Activated naive CD4-positive, alpha-beta T cell treated with anti-CD3 and anti-CD28 coated beads, Interleukin-2, amount 50 U/mL, for 16 hours (primary cell): ENCODE measurements at places on chromosomes 16 and 17.

GRCh38 chr17:81020767-81021497, 14.0 kb upstream of the BAIAP2 start:
- DNase-seq = no peak

DNA sequence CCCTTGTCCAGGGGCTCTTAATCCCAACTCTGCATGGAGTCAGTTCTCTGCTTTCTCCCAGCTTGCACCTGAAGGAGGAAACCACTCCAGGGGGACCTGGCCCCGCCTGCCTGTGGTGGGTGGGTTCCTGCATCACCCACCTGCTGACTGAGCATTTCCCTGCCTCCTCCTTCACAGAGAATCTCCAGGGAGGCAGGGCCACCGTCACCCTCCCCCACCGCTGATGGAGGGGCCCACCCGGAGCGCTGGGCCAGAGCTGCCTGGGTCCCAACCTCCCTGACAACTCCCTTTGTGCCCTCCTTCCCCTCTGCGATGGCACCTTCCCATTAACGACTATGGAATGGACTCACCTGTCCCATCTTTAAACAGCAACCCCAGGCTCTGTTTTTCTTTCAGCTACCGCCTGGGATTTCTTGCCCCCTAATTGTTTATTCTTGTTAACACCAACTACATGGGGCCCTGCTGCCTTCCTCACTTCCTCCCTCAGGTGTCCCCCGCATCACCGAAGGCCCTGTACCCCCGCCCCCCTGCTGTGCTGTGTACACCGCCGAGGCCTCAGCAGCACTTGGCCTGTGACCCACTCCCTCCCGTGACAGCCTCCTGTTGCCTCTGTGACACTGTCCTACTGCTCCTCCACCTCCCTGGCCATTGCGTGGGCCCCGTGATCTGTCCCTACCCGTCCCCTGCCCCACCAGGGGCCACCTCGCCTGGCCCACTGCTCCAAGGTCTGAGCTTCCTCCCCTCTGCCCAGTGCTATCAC, 842 bp upstream of the TEDC2 start:
- no peak for DNase-seq

DNA sequence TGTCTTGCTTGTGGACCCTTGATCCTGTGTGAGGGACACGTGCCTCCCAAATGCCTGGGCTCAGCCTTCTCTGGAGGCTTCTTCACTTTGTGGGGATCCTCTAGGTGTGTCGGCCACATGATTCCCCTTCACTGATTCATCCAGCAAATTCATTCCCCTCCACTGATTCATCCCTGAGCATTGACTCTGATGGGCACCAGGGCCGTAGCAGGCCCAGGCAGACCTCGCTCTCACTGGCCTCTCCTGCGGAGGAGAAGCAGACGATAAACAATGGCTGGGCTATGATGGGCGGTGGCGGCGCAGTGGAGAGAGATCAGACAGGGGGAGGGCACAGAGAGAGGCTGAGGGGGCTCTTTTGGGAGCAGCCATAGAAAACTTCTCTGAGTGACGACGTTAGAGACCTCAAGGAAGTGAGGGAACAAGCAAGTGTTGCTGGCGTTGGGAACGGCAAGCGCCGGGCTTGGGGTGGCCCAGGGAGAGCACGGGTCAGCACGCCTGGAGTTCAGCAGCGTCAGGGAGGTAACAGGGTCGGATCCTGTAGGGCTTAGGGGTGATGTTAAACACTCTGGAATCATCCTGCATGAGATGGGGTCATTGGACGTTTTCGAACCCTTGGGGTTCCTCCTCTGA, 17.5 kb upstream of the RPTOR start:
- DNase-seq = no peak

DNA sequence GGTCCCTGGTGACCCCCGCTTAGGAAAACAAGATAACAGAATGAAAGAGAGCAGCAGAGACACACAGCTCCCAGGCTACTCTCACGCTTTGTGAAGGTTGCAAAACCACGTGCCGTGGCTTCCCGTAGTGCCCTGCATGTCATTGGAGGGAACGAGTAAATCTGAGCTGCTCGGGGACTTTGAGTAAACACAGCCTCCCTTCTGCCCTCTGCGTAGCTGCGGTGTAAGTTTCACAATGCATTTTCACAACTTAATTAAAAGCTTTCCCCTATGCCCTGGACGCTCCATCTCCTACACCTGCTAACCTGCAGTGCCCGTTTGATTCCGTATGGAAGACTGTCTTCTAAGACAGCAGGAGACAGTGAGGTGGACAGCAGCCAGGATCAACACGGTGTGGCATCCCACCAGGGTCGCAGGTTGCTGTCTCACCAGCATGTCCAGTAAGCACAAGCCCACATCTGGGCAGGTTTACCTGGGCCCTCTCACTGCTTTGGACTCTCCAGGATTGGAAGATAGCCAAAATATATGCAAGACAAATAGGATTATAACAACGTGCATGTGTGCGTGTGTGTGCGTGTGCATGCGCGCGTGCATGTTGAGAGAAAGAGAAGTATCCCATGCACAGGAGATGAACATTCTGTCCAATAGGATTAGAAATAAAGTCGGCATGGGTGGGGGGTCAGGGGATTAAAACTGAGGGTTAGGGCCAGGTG, 116.4 kb upstream of the RCVRN start:
- no peak for DNase-seq

DNA sequence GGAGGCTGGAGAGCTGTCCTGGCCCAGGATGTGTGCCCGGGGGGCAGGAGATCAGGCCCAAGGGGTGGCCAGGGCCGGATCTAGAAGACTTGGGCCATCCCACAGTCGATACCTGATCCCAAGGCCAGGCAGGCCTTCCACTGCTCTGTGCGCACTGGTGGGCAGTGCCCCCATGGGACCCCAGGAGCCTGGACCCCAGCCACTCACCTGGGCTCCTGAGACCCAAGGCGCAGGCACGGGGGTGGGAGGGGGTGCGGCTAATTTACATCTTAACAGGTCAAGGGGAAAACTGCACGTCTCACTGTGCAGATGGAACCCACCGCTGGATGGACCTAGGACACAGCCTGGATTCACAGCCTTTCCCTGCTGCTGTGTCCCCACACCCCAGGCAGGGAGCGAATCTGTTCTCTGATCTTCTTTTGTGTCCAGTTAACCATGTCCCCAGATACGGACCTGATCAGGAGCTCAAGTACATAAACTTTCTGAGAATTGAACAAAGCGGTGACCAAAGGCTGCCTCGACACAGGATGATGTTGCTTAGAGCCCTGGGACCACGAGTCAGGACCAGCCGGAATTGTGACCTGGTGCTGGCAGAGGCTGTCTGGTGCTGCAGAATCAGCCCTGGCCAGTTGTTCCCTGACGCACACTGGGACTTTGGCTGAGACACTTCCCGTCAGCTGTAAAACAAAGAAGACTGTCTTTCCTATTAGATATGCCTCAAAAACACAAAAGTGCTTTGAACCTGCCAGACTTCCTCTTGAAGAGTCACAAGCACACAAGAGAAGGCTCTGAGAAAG, 60.6 kb downstream of the TNFRSF13B start:
- no peak for DNase-seq

- no peak for DNase-seq
Measured at GRCh38 chr17:31261601-31262000, 35.4 kb downstream of the OMG start.

- no peak for DNase-seq
Measured at GRCh38 chr16:67283826-67284555, 4.7 kb downstream of the PLEKHG4 start.

DNA sequence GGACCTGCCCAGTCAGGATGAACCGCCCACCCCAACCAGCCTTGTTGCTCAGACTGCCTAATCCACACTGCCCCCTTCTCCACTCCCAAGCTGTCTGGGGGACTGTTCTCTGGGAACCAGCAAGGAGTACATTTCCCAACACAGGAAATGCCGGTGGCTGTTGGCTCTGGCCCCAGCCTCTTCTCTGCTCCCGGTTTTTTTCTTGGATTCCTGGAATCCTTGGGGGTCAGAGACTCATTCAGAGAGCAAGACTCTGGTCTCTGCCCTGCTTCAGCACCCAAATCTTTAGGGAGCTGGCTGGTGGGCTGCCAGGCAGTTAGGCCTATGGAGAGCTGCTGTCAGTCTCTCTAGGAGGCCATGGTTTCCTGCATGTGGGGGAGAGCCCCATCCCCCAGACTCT, 10.8 kb upstream of the MTMR4 start:
- no peak for DNase-seq

GRCh38 chr17:31388770-31389656, 2.5 kb upstream of the RAB11FIP4 start:
- peak; percentile 47 for DNase-seq

GRCh38 chr16:73064212-73064993, 16.5 kb upstream of the ZFHX3 start:
- no peak for DNase-seq

DNA sequence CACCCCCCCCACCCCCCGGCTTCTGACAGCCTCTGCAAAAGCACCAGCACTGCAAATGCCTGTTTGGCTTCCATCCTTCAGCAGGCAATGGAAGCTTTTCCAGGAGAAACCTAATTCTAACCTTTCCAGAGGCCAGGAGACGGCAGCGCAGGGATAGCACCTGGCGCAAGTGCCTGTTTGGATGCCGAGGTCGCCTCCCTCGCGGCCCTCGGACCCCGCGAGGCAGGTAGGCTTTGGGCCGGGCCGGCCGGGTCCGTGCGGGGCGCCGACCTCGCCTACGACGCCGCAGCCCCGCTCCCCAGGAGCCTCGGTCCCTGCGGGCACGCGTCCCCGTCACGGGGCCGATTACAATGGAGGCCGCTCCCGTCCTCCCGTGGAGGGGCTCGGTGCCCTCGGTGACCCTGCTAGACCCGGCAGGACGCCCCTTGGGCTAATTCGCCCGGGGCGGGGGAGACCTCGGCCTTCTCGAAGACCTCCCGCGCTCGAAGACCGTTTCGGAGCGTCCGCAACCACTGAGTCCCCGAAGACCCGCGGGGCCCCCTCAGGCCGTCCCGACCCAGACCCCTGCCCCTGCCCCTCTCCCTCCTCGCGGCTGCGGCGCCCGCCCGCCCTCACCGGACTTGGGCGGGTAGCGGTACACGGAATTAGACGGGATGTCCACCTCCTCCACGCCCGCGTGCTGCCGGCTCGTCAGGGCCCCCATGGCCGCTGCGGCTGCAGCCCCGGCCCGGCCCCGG, 587 bp downstream of the RNF157 start:
- DNase-seq = peak; percentile 21

DNA sequence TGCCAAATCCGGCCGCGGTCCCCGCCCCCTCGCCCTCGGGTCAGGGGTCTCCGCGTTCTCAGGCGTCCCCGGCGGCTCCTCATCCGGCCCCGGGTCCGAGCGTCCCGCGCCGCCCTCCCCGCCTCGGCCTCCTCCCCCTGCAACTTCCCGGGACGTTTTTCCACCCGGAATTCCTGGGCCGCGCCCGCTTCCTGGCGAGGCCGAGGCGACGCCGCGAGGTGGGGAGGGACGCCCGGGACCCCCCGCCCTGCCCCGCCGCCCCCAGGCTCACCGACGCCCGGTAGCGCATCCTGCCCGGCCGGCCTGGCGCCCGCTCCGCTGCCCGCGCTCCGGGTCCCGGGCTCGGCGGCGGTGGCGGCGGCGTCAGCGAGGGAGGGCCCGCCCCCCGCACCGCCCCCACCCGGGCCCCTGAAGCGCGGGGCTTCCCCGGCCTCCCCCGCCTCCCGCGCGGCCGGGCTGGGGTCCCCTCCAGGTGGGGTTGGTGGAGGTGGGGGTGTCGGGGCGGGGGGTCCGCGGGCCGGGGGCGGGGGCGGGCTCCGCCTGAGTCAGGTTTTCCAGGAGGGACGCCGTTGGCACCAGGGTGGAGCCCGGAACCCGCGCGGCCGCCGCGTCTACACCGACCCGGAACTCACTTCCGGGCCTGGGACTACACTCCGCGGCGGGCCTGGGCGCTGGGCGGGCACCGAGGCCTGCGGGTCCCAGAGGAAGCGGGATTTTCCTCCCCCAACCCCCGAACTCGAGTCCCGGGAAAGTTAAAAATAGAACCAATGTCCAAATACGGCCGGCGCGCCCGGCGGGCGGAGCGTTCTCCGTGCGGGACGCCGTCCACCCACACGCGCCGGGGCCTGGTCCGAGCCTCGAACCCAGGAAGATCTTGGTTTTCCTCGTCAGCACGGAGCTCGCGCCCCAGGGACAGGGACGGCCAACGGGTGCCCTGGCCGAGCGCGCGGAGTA, 6.8 kb downstream of the MYO1C start:
- DNase-seq = peak; percentile 60

GRCh38 chr17:46817151-46817900, 1.2 kb downstream of the WNT3 start:
- DNase-seq = no peak

DNA sequence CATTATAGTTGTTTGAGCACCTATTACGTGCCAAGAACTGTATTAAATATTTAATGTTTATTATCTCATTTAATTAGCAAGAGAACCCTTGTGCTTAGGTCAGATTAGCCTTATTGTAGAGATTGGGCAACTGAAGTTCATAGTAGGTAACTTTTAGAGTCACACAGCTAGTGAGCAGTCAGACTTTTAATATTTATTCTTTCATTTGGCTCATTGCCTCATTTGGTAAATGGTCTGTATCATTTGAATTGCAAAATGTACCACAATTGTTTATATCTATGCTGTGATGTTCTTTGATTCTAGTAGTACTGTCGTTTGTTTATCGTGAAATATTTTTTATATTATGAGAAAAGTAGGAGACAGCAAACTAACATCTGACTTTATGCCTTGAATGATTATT, 7.6 kb downstream of the CLTC start:
- no peak for DNase-seq

DNA sequence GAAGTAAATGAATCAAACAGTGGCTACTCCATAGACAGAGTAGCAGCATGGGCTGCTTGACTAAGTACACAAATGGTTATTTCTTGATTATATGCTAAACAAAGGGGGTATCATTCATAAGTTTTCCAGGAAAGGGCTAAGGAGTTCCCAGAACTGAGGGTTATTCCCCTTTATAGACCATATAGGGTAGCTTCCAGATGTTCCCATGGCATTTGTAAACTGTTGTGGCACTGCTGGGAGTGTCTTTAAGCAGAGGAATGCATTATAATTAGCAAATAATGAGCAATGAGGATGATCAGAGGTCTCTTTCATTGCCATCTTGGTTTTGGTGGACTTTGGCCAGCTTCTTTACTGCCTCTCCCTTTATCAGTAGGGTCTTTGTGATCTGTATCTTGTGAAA, 105.1 kb downstream of the CDH11 start:
- no peak for DNase-seq

- no peak for DNase-seq
Measured at GRCh38 chr17:65417406-65418221, 143.8 kb downstream of the AXIN2 start.

DNA sequence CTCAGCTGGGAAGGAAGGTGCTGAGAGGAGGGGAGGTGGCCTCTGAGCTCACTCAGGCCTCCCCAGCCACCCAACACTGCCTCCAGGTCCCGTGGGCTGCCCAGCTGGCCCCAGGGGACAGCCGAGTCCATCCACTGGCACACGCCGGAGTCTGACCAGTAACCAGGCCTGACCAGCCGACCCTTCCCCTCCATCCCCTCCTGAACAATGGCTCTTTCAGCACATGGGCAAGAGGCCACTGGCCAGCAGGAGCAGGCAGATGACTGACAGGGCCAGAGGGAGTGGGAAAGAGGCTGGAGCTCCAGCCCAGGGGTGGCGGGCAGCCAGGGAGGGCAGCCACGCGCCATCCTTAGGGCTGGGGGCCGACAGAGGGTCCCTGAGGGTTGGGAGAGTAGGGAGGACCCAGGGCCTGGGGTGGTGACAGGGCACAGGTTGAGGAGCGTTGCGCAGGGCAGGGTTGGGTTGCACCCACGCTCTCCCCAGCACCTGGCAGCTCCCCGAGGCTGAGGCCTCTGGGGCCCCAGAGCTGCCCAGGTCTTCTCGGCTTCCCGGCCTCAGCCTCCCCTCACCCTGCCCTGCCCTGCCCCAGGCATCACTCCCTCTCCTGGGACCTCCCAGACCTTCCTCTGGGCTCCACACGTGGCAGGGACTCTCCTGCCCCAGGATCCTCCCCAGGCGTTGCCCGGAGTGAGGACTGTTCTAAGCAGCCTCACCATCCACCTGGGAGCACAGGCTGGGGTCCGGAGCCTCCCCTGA, 20.2 kb upstream of the SLC38A10 start:
- no peak for DNase-seq

- no peak for DNase-seq
Measured at GRCh38 chr16:72468582-72468981, 296.6 kb upstream of the PMFBP1 start.
